Left colon (tissue), 2 donors: ENCODE measurements at places on chromosomes 6 and 20. TPM values are rescaled to one million over a fixed set of nuclear protein-coding genes. Genes with fewer than 3 reads are reported as not detected.

DNA sequence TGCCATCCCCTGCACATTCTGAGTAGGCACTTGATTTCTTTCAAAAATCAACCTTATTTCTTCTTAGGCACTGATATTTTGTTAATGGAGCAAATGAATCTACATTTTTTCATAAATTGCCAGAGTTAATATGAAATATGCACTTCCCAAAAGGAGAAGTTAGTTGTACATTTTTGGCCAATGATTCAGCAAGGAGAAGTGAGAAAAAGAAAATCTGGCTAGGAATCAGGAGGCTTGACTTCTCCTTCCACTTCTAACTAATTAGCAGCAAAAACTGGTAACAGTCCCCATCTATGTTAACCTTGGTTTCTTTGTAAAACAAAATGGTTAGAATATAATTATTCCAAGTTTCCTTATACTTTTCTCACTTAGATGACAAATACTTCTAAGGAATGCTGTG is 7.0 kb upstream of the DSE start:
- DNase-seq, result no peak

- DNase-seq, result peak; percentile 32
Observed at GRCh38 chr20:5784735-5785134, 34.5 kb downstream of the SHLD1 start.

- DNase-seq, result no peak
Observed at GRCh38 chr6:161405418-161405817, 131.6 kb upstream of the AGPAT4 start.

DNA sequence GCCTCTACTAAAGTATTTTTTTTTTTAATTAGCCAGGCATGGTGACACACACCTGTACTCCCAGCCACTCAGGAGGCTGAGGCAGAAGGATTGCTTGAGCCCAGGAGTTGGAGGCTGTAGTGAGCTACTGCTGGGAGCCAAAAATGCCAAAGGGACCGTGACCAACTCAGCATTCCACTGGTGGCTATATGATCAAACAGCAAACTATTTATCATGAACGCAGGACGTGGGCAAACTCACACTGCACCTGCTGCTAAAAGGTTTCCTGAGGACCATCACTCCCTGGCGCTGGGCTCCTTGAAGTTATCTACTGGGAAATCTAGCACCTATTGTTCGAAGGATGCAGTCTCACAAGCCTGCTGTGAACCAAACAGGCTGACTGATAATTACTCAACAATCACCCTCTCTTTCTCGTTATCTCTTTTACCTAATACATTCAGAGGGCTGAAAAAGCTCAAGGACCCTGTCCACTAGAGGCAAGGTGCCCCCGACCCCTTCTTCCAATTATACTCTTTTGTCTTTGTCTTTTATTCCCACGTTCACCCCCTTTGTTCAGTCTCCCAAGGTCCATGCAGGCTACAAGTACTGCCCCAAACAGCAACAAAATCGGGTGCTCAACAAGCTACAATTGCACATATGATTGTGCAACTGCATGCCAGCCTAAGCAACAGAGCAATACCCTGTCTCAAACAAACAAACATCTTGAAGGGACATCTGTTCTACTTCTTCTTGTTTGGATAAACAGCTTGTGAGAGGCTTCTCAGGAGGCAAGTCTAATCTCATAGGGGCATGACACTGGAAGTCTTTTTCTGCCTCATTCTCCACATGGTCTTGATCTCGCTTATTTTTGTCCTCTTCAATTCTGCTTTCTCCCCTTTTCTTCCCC is 47.7 kb upstream of the PLN start:
- DNase-seq, result no peak

UCKL1 gene
- total RNA-seq, result 44.8 TPM

- DNase-seq, result no peak
Observed at GRCh38 chr6:56793938-56794337, 151.2 kb upstream of the DST start.

- DNase-seq, result no peak
Observed at GRCh38 chr6:143372199-143372882, 78.2 kb downstream of the ADAT2 start.

DNA sequence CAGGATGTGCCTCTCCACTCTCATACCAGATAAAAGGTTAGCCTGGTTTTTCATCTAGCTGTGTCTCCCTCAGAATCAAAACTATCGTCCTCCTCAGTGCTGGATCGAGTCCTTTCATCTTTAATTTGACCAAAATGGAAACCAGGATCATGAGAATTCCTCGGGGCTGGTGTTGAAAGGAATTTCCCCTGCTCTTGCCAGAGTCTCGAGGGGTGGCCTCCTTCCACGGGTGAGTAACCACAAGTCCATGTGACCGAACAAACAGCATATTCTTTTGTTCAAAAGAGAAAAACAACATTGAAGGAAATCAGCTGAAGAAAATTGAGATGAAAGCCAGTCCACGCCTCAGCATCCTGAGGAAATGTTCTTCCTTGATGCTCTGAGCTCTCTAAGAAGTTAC is 165.9 kb upstream of the CDYL start:
- DNase-seq, result peak; percentile 38

TAP2 gene
- total RNA-seq, result 38.9 TPM

DNA sequence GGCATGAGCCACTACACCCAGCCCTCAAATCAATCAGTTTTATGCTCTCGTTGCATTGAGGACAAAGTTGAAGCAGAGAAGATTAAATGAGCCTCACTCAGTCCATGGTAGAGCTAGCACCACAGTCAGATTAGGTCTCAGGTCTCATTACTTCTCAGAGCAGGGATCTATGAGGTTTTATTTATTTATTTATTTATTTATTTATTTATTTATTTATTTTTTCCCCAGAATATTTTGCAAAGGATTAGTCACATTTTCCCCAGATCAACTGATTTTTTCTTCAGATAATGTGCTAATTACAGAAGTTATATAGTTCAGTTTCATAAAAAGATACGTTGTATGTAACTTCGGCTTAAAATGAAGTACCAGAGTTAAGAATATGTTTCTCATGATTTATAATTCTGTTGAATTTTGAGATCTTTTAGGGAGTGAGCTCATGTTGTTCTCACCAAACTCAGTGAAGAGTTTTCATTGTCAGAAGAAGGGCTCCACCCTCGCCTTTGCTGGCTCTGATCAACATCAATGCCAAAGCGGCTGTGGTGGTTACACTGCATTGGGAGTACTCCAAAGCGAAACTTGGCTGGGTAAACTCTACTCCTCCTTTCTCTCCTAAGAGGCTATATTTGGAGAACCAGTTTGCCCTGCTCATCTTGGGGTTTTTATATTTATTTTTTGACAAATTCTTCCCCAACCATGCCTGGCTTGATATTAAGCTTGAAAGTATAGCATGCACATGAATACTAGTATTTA is 12.9 kb upstream of the ID4 start:
- no peak for DNase-seq
